Bronchus fibroblast of lung (primary cell): ENCODE measurements at places on chromosomes 12 and 14. TPM values are rescaled to one million over a fixed set of nuclear protein-coding genes. Genes with fewer than 3 reads are reported as not detected.

The NUAK1 gene
- total RNA-seq, result 3.0 and 3.5 TPM in 2 replicates

The VRTN gene
- not detected in 2 replicates for total RNA-seq

The CLEC4C gene
- not detected in 2 replicates for total RNA-seq

The DTX1 gene
- 0.30 TPM in 1 of 2 replicates, not detected in the other for total RNA-seq

The GYS2 gene
- total RNA-seq, result not detected in 2 replicates

The ANKRD33 gene
- under 0.01 TPM in 1 of 2 replicates, not detected in the other for total RNA-seq

The PLEK2 gene
- 4.3 and 5.4 TPM in 2 replicates for total RNA-seq

The NGB gene
- total RNA-seq, result not detected in 2 replicates
